Stimulated activated CD4-positive, alpha-beta T cell treated with anti-CD3 and anti-CD28 coated beads, TNF-alpha, amount 100 ng/mL, for 4 hours (primary cell): ENCODE measurements at places on chromosomes 12 and 14.
A peak's percentile ranks its signal among the peaks of the same experiment; 100 is the strongest.

- DNase-seq = no peak
Observed at GRCh38 chr14:37720131-37720530, 124.7 kb downstream of the TTC6 start.

- no peak for DNase-seq
Observed at GRCh38 chr14:104238424-104239184, 100.2 kb downstream of the KIF26A start.

GRCh38 chr14:55712491-55712890 lies 132.5 kb downstream of the KTN1 start:
- DNase-seq = no peak

- DNase-seq = no peak
Observed at GRCh38 chr14:62126879-62127478, 364.8 kb downstream of the SNAPC1 start.

- no peak for DNase-seq
Observed at GRCh38 chr14:77175843-77176242, 5.8 kb upstream of the TMEM63C start.

DNA sequence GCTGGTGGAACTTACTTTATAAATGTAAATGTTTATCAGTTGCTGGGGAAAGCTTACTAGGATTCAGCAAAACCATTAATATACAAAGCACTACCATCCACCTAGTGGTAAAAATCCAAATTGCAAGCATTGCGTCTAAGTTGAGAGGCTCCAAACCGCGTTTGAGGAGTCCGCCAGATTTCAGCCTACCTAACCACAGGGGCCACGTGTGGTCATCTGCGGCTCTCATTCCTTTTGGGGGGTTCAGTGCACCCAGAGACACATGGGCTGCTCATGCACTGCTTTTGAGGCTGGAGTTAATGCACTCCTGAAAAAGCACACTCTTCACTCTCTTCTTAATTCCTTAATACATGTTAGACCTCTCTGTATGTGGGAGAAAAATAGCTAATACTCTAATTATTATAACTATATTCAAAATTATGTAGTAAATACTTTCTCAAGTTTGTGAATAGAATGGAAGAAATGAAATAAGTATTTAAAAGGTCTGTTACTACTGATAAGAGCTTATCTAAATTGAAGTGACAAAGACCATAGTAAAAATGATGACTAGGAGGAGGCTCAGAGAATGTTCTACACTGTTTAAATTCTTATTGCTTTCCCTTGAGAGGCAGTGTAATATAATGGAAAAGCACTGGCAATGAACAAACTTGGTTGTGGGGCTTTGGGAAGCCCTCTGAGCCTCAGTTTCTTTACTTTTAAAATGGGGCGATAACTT lies 41.4 kb upstream of the MANSC4 start:
- DNase-seq = no peak

GRCh38 chr14:71533390-71533789 lies 398.8 kb upstream of the RGS6 start:
- no peak for DNase-seq

- DNase-seq = no peak
Observed at GRCh38 chr14:76227450-76228050, 75.8 kb downstream of the GPATCH2L start.

GRCh38 chr12:48192861-48193260 lies 9.4 kb downstream of the CCDC184 start:
- DNase-seq = no peak

- no peak for DNase-seq
Observed at GRCh38 chr12:68971404-68971803, 38.4 kb upstream of the CPM start.

GRCh38 chr14:74978416-74978947 lies 23.1 kb upstream of the PGF start:
- DNase-seq = no peak

DNA sequence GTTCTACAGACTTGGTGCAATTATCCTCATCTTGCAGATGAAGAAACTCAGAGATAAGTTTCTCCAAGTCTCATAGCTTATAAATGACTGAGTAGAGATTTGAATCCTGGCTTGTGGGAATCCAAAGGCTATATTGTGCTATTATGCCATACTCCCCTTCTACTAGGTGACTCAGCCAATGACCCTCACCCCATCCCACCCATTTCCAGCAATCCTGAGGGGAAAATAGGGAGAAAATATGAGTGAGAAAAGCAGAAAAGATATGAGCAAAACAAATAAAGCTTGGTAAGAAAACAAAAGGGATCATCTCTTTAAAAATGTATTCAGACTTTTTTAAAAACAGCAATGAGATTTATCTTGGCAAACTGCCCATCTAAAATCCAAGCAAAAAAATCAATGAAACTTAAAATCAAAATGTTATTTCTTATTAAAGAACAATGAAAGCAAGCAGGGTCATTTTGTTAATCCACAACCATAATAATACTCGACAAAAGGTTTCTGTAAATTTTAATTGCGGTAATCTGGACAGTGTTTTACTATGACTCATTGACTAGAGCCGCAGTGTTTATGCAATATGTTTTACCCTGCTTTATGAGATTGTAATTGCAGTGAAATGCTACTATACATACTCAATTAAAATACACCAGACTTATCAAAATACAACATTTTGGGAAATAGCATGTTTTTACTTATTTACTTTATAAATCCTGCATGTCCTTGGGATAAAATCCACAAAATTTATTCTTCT lies 13.1 kb upstream of the LGR5 start:
- DNase-seq = no peak

GRCh38 chr14:51784466-51784865 lies 75.9 kb upstream of the GNG2 start:
- DNase-seq = no peak

DNA sequence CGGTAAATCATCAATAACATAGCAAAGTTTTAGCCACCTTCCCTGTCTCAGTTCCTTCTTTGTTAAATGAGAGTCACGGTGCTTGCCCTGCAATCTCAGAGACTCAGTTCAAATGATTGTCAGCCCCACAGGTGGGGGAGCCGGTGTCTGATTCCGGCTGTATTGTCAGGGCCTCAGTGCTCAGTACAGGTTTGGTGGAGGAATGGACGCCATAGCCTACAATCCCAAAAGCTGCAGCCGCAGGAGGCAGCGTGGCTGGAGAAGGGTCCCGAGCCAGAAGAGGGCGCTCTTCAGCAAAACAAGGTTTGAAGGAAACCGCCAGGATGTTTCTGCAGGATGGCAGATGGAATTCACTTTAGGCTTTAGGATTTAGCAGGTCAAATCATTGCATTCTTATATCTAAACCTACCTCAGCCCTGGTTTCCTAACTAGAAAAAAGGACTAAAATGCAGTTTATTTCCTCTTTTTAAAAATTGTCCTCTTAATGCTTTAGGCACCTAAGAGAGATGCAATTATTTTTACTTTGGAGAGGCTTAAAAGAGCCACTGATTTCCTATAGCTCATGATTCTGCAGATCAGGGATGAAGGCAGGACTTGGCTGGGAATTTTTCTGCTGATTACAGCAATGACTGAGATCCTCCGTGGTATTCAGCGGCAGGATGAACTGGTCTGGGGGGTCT lies 29.2 kb downstream of the FOS start:
- DNase-seq = peak; percentile 52

DNA sequence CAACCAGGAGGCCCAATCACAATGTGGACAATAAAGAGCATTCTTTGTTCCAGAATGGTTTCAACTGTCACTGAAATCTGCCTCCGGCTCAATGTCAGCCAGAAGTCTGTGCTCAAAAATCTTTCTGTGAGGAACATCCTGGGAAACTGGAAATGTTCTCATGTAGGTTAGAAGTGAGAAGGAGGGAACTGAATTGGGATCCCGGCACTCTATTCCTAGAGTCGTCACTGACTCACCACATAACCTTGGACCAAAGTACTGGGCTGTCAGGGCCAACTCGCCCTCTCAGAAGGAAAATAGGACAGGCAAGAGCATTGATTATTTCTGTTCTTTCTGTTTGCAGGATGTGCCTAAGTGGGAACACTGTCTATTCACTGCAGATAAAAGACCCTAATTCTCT lies 57.6 kb downstream of the PRKAB1 start:
- no peak for DNase-seq

DNA sequence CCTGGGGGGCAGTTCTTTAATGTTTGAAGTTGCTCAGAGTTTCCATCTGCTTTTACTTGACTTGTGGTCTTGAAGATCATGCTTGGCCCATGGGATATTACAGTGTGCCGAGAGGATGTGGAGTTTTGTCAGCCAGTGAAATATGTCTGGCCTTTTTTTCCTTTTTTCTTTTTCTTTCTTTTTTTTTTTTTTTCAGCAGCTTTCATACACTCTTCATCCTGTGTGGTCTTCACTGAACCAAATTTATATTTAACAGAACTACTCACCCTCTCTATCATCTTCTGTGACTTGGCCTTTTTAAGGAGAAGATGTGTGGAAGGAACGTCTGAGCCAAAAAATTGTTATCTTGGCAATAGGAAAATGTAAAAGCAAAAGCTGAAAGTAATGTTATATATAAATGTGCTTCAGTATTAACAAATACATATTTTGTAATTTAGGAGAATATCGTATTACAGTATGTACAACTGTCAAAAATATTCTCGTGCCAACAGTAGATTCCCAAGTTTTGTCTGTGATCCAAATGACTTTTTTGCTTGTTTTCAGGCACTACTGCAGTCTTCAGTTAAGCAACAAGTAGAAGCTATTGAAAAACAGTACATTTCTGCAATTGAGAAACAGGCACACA lies 200.6 kb downstream of the CCDC91 start:
- DNase-seq = no peak

DNA sequence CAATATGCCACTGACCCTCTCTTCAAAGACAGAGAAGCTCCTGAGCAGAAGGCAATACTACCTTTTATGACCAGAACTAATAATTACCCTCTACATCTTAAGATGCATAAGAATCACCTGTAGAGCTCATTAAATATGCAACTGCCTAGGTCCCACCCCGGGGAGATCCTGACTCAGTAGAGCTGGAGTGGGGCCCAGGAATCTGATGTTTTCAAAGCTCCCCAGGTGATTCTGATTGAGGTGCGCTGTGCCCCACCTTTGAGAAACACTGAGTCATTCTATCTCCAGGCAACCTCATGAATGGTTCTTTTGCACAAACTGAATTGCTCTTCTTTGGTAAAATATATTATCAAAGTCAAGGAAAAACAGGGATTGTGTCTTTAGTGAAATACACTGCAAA lies 149.3 kb upstream of the BMP4 start:
- no peak for DNase-seq

- no peak for DNase-seq
Observed at GRCh38 chr12:42070036-42070435, 74.6 kb downstream of the GXYLT1 start.

DNA sequence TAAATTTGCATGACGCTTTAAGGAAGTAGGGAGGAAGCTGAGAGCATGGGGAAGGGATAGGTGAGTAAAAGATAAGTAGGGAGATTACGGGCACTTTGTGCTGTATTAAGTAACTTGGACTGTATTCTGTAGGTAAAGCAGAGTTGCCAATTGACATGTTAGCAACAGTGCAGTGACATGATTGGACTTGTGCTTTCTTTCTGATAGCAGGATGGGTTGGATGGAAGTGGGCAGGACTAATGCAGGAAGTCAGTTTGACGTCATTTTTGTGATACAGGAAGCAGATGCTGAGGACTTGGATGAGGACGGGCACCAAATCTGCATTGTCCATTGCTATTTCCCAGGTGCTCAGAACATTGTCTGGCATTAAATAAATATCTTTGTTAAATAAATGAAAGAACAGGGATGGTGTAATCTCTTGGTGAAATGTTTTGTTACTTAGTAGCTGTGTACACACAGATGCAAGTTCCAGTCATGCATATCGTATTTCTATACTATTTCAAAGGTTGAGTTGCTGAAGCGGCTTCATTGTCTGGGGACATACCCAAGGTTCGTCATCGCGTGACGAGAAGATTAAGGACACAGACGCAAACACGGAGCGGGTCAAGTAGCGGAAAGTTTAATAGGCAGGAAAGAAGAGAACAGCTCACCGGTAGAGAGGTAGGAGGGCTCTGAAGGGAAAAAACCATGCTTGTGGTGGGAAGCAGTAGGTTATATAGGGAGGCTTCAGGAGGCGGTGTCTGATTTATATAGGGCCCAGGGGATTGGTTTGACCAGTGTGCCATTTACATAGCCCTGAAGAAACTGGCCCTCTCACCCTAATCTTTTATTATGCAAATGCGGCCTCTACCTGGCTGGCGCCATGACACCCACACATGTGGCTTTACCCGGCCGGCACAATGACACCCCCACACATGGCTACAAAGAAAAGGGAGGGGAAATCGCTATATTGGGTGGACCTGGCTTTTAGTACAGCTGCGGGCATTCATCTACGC lies 30.7 kb downstream of the GUCY2C start:
- DNase-seq = no peak

- DNase-seq = no peak
Observed at GRCh38 chr12:52246720-52247621, 13.9 kb downstream of the KRT7 start.

DNA sequence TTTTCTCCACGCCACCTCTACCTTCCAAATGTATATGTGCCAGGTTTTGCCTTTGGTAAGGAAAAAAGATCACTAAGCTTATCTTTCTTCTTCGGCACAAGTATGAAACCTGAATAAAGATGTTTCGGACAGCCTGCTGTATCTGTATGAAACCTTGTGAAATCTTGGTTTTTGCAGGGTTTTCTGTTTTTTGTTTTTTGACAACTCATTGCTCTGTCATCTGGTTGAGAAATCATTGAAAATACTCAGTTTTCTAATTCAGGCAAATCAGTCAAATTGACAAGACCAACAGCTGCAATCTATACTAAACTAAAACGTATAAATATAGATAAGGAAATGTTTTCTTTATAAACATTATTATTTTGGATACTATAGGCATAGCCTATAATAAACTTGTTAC lies 63.1 kb upstream of the FGD4 start:
- no peak for DNase-seq

DNA sequence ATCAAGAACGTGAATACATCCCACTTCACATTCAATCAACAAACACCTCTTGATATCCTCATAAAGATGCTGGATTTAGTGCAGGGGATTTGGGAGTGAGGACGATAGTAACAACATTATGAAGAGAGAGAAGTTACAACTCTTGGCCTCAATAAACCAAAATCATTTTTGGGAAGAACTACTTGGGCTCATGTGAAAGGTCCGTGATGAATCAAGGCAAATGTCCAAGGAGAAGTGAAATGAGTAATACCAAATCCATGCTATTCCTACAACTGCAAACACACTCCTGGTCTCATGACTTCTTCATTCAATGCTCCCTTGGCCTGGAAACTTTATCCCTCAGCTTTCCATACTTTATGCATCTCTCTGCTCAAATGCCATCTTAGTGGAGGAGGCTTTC lies 162.0 kb upstream of the LMNTD1 start:
- DNase-seq = no peak

- DNase-seq = no peak
Observed at GRCh38 chr14:95398630-95399547, 79.2 kb upstream of the CLMN start.

GRCh38 chr12:124420996-124421674 lies 126.2 kb downstream of the RFLNA start:
- no peak for DNase-seq

DNA sequence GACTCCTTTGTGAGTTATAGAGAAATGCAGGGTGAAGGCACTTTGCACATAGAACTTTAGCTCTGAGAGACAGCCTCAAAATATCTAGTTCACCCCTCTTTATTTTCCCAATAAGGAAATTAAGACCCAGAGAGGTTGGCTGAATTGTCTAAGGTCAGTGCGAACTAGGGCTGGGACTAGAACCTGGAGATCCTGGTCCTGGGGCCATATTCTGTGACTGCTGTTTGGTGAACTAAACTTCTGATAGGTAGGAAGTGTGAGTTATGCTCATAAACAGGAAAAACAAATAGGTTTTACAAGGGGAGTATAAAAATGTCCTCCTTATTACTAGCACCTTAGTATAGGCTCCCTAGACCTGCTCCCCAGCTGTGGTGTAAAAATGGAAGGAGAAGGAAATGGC lies 53.9 kb downstream of the DAD1 start:
- no peak for DNase-seq

- no peak for DNase-seq
Observed at GRCh38 chr14:89625244-89625713, 208.2 kb upstream of the FOXN3 start.
